ENCODE measurements at places on chromosomes 11 and 22.
A peak's percentile ranks its signal among the peaks of the same experiment; 100 is the strongest.

- no peak for DNase-seq
Measured at GRCh38 chr22:37439347-37439746, 12.1 kb upstream of the ELFN2 start.

DNA sequence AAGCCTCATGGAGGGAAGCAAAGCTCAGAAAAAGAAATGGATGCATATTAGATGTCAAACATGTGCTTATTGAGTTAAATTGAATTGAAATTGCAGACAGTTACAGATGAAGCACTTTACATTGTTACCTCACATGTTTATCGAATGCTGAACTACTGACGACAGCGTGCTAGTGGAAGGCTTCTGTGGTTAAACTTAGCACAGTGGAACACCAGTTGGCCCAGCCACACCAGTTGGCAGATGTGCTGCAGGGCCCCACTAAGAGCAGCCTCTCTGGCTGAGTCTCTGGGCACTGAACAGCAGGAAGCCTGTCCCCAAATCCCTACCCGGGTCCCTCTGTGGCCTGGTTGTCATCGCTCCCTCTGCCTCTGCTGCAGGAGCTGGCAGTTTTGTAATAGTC, 242.1 kb downstream of the NTM start:
- no peak for DNase-seq

- no peak for DNase-seq
Measured at GRCh38 chr11:23679041-23679440, 817.8 kb upstream of the LUZP2 start.

DNA sequence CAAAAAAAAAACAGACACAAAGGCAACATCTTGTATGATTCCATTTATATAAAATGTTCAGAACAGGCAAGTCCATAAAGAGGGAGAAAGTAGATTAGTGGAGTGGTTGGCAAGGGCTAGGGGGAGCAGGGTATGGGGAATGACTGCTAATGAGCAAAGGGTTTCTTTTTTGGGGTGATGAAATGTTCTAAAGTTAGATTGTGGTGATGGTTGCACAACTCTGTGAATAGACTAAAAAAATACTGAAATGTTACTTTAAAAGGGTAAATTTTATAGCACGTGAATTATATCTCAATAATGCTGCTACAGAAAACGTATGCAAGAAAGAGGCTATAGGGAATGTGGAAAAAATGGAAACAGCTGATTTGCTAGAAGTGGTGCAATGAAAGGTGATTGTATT, 155.1 kb downstream of the TENM4 start:
- DNase-seq: no peak

DNA sequence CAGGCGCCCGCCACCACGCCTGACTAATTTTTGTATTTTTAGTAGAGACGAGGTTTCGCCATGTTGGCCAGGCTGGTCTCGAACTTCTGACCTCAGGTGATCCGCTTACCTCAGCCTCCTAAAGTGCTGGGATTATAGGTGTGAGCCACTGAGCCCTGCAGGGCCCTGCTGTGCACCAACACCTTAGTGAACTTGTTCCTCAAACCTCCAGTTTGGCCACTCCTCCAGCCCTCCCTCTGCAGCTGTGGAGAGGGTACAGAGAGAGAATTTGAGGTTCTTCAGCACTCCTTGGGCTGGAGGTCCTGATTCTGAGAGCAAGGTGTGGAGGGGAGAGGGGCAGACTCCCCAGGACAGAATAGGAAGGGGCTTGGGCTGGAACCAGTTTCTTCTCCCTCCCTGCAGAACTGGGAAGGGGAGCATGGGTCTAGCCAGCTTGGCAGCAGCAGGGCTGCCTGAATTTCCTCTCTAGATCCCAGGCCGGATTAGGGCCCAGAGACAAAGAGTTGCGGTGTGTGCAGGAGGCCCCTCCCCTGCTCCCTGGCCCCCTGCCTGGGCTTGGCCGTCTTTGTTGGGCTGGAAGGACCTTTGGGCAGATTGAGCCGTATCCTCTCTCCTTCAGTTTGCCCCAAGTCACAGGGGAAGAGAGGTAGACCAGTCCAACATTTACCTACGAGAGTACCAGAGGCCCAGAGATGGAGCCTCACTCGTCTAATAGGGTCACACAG, 2.3 kb upstream of the PEX16 start:
- no peak for DNase-seq

GRCh38 chr11:8584511-8584910, 9.5 kb downstream of the STK33 start:
- no peak for DNase-seq

- no peak for DNase-seq
Measured at GRCh38 chr11:117292616-117293015, 1.5 kb downstream of the BACE1-AS start.

DNA sequence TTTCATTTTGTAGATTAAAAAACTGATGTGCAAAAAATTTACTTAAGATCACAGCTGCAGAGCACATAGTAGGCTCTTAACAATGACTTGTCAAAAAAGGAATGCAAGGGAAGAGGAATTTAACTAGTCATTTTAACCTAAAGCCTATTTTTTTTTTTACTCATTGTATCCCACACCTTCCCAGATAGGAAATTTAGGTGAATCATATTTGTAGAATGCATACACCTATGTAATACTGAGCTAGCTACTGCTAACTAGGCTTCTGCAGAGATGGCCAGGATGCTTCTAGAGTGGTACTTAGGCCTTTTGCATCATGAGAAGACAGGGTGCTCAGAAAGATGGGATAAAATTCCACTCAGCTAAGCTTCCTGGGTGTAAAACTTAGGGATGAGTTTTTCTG, 387.3 kb downstream of the AASDHPPT start:
- no peak for DNase-seq

- no peak for DNase-seq
Measured at GRCh38 chr22:45998638-45999378, 21.8 kb upstream of the WNT7B start.

DNA sequence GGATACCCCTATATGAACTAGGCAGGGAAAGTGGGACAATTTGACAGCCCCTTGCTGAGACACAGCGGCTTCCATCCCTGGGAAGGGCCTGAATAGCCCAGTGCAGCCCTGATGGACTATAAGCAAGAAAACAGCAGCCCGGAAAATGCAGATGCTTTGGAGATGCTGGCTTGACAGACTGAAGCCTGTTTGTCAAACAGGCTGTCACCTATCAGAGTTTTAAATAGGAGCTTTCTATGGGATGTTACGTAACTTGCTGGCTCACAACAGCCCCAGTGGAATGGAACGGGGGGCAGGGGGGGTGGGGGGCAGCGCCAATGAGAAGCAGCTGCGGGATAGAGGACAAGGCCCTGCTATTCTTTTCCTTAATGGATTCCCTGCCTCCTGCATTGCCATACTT, 91.9 kb upstream of the NTM start:
- DNase-seq: no peak

GRCh38 chr22:30017375-30018223, 62.7 kb upstream of the HORMAD2 start:
- no peak for DNase-seq

DNA sequence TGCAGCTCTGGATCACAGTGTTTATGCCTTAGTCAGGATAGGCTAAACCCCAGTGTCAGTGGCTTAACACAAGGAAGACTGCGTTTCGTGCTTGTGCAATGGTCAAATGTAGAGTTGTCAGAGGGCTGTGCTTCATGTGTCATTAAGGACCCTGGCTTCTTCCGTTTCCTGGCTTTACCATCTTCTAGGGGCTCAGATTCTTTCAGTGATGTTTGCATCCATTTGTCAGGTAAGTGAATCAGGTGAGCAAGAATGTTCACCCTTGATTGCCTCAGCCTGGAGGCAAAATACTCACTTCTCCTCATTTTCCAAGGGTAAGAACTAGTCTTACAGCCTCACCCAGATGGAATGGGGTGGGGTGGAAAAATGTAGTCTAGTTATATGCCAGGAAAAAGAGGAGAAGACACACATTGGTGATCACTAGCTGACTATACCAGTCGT, 20.5 kb upstream of the AMOTL1 start:
- no peak for DNase-seq

DNA sequence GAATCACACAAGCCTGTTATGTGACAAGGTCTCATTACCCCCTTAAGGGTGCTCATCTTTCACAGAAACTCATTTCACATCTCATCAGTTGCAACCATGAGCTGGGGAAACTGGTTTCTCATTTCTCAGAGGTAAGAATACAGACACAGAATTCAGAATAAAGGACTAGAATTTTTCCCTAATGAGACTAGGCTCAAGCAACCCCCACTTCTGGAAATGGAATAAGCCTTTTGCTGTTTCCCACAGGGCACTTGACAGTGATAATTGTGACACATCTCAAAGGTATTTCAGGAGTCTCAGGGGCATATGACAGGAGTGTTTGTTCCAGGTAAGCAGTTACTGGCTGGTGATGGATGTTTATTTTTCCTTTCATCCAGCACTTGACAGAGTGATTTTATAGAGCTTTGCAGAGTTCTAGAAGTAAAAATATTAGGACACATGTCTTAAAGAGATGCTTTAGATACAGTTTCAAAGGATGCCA, 112.9 kb upstream of the DDI1 start:
- DNase-seq: no peak

- DNase-seq: no peak
Measured at GRCh38 chr11:119108857-119109221, 1.7 kb downstream of the C2CD2L start.

- DNase-seq: no peak
Measured at GRCh38 chr11:134683860-134684259, 271.8 kb upstream of the B3GAT1 start.

- no peak for DNase-seq
Measured at GRCh38 chr11:121575963-121576290, 123.2 kb upstream of the SORL1-AS1 start.

- no peak for DNase-seq
Measured at GRCh38 chr11:106369224-106369623, 291.8 kb downstream of the AASDHPPT start.

- no peak for DNase-seq
Measured at GRCh38 chr11:124955035-124955434, 1.0 kb downstream of the CCDC15 start.

- DNase-seq: peak; percentile 26
Measured at GRCh38 chr22:17501679-17502285, 61.5 kb upstream of the SLC25A18 start.

DNA sequence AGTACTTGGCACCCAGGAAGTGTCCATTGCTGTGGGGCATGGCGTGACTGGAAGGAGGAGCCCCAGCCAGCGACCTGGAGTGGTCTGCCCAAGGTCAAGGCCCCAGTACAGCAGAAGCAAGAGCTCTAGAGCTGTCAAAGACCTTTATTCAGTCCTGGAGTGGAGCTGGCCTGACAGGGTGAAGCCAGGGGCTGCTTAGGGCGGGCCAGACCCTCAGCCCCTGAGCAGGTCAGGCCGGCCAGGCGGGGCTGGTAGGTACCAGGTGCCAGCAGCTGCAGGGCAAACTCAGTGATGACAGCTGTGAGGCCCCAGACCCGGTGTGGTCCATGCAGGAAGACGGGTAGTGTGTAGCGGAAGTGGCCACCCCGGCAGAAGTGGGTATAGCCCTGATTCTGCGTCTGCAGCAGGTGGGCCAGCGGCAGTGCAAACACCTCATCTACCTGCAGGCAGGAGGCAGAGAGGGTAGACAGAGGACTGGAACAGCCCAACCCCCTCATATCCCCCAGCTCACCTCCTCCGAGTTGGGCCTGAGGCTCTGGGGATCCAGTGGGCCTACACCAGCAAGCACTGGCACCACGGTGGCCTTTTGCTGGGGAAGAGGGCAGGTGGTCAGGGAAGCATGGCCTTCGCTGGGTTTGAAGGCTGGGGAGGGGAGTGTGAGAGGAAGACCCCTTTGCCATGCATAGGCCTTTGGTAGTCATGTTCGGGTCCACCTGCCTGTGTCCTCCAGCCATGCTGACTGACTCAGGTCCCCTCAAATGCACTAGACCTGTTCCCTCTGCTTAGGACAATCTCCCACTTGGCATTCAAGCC, 1.7 kb downstream of the NUDT8 start:
- DNase-seq: no peak

DNA sequence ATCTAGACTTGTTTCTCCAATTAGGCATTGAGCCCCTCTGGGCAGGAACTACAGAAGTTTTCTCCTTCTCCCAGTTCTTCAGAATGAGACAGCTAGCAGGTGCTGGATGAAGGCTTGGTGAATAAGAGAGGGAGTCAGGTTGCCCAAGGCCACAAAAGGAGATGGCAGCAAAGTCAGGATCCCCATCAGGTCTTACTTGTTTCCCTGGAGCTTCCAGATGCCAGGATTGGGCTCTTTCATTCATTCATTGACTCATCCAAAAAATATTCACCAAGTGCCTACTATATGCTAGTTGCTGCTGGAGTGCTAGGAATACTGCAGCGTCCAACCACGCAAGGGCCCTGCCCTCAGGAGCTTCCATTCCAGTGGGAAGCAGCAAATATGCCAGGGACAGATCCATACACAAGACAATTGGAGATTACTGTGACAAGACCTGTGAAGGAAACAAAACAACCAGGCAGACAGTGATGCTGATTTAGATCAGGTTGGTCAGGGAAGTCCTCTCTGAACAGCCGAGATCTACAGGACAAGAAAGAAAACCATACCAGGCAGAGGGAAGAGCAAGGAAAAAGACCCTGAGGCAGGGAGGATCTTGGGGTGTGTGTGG, 24.6 kb upstream of the LMO1 start:
- no peak for DNase-seq

DNA sequence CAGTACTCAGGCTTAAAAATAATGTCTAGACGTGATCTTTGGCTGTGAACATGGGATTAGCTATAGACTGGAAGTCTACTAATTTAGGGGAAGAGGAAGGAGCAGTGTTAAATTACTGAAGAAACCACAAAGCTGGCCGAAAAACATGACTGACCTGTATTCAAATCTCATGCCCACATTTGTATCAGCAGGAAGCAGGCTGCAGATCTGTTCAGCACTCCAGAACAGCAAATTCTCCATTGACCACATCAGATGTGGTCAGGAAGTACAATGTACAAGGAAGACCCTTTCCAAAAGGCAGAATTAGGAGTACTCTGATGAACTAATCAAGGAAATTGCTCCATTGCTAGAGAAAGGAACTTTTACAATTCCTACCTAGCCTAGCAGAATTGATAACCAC, 31.7 kb downstream of the DCDC1 start:
- no peak for DNase-seq

DNA sequence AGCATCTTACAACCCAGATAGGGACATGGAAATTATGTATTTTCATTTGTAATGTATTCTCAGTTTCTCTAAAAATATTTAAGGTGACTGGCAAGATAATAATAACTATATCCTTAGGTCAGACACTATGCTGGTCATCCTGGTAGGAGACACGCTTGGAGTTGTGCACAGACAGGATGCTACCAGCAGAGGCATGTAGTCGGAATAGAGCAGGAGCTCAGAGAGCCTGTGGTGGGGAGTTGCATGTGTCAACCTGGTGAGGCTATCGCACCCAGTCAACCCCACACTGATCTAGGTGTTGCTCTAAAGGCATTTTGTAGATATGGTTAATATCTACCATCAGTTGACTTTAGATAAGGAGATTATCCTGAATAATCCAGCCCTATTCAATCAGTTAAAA, 318.5 kb downstream of the MIAT start:
- no peak for DNase-seq

DNA sequence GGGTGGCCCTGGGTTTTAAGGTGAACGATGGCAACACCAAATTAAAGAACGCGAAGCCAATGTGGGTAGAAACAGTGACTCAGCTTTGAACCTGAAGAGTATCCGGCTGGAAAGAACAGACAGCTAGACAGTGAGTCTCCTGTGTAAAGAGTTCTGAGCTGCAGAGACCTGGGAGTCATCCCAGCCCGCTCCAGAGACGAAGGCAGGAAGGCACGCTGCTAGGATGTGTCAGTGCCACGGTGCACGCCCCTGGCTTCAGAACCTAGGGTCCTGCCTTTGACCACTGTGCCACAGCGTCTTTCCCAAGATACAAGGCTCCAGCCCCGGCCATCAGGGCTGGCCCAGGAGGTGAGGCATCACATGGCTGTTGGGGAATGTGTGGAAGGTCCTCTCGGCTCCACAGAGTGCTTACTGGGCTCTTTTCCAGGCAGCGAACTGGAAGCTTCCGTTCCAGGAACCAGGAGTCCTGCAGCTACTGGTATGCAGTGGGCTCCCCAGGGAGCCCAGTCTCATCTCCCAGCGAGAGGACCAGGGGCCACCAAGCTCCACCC, 29.9 kb downstream of the LRFN4 start:
- DNase-seq: no peak

Measured in activated CD4-positive, alpha-beta T cell treated with anti-CD3 and anti-CD28 coated beads, Interleukin-2, amount 50 U/mL, for 24 hours (primary cell).